ENCODE measurements at places on chromosomes 7 and 10.

- DNase-seq, result peak; percentile 90
Observed at GRCh38 chr7:100407285-100408180, 21.0 kb downstream of the ZCWPW1 start.

- no peak for DNase-seq
Observed at GRCh38 chr10:110002801-110003523, 4.8 kb upstream of the ADD3 start.

DNA sequence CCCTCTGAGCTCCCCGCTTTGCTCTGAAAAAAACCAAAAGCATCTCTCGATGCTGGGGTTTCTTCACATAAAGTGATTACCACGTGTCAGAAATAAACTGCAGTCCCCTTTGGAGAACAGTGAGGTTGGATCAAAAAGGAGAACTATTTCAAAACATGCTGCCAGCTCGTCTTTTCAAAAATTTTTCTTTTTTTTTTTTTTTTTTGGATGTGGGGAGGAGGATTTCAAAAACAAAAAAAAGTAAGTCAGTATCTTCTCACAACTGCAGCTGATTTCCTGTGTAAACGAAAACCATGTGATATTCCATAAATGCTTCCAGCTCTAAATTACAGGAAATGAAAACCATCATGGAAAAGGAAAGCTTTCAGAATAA is 155.0 kb upstream of the LYZL2 start:
- no peak for DNase-seq

- no peak for DNase-seq
Observed at GRCh38 chr10:116845823-116846222, 3.5 kb upstream of the ENO4 start.

- no peak for DNase-seq
Observed at GRCh38 chr7:40899151-40899550, 764.3 kb downstream of the SUGCT start.

DNA sequence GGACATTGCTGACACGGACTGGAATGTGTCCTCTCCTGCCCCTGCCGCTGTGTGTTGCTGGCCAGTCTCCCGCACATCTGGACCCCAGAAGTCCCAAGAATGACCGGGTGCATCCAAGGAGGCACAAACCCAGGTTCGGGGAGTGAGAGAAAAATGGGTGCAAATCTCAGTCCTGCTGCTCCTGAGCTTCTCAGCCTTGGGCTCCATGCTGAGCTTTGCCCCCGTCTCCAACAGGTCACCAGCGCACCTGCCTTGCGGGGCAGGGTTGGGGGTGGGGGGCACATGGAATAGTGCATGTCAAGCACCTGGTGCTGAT is 6.0 kb upstream of the NANOS1 start:
- DNase-seq, result no peak

- DNase-seq, result no peak
Observed at GRCh38 chr7:78169992-78170391, 371.4 kb downstream of the PHTF2 start.

GRCh38 chr10:30056767-30057355 is 2.5 kb downstream of the JCAD start:
- DNase-seq, result no peak

GRCh38 chr10:70175516-70175915 is 5.2 kb upstream of the SAR1A start:
- DNase-seq, result no peak

DNA sequence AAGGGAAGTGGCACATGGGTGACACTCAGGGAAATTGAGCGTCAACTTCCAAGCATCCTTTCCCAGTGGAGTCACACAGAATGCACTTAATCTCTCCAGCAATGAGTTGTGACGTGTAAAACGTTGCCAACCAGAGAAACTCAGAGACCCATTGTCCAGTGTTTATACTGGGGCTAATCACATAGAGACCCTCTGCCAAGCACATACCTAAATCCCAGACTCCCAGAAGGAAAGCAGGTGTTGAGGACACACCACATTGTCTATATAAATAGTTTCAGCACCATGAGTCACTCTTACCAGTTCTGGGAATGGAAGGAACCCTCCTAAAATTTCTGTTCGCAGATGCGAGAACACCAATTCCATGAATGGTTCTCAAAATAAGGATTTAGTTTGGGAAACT is 76.4 kb upstream of the BET1 start:
- no peak for DNase-seq

DNA sequence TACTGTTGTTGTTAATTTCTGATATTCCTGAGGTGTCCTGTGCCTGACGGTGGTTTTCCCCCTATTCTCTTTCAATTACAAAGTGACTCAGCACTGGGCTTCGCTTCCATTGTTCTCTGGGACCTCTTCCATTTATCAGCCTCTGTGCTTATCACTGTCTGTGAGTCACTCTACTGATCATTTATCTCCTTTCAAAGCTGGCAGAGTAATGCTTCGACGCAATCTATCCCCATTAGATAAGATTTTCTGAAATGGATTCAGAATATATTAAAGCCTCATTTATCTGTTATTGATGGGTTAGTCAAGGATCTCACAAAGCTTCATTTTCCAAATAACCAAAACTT is 679.2 kb downstream of the SDK1 start:
- DNase-seq, result no peak

GRCh38 chr10:102460836-102461186 is 9.5 kb upstream of the C10orf95 start:
- DNase-seq, result no peak

- DNase-seq, result no peak
Observed at GRCh38 chr7:19107356-19108146, 9.9 kb downstream of the TWIST1 start.

- peak; percentile 14 for DNase-seq
Observed at GRCh38 chr7:20777377-20778062, 9.2 kb downstream of the SP8 start.

GRCh38 chr7:22356010-22356691 is 803 bp downstream of the RAPGEF5 start:
- peak; percentile 13 for DNase-seq

- DNase-seq, result no peak
Observed at GRCh38 chr10:94097656-94098055, 103.9 kb downstream of the PLCE1 start.

GRCh38 chr7:127692200-127692599 is 40.2 kb downstream of the SND1 start:
- no peak for DNase-seq

- DNase-seq, result no peak
Observed at GRCh38 chr10:105280895-105281294, 639.8 kb downstream of the SORCS3 start.

- no peak for DNase-seq
Observed at GRCh38 chr10:104128214-104128613, 6.2 kb downstream of the SFR1 start.

- DNase-seq, result no peak
Observed at GRCh38 chr10:24324651-24325050, 115.7 kb downstream of the KIAA1217 start.

DNA sequence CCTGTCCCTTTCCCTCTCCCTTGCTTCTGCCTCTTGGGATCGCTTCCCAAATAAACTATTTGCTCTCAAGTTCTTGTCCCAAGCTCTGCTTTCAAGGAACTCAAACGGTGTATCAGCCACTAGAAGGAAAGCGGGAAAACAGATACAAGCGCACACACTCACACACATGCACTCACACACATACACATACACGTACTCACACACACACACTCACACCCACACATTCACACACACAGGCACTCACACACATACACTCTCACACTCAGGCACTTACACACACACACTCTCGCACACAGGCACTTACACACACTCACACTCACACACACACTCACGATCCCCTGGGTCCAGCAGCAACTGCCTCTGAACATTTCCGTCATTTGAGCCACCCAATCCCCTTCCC is 121.9 kb downstream of the RAB11FIP2 start:
- DNase-seq, result no peak

DNA sequence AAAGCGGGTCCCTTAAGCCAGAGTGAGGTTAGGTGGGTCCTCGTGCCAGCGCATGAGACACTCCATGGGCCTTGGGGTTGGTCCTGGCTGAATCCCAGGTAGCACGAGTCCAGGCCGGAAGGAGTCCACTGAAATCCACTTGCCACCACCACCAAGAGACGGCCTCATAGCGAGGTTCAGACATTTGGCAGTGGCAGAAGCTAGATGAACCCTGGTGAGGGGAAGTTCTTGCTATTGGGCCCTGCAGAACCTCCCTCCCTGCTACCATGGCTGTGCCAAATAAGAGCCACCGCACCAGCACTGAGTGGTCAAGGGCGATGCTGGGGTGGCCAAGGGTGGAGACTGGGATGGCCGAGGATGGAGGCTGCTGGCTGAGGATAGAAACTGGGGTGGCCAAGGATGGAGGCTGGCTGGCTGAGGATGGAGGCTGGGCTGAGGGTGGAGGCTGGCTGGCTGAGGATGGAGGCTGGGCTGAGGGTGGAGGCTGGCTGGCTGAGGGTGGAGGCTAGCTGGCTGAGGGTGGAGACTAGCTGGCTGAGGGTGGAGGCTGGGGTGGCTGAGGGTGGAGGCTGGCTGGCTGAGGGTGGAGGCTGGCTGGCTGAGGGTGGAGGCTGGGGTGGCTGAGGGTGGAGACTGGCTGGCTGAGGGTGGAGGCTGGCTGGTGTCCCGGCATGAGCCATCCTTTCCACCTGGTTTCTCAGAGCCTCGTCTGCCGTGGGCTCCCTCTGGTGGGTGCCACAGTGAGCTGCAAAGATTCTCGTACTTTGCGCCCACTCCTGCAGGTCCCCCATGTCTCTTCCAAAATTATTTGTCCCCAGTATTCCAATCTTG is 88.2 kb downstream of the ELFN1 start:
- DNase-seq, result peak; percentile 87

GRCh38 chr10:33395201-33395600 is 60.7 kb upstream of the NRP1 start:
- no peak for DNase-seq

DNA sequence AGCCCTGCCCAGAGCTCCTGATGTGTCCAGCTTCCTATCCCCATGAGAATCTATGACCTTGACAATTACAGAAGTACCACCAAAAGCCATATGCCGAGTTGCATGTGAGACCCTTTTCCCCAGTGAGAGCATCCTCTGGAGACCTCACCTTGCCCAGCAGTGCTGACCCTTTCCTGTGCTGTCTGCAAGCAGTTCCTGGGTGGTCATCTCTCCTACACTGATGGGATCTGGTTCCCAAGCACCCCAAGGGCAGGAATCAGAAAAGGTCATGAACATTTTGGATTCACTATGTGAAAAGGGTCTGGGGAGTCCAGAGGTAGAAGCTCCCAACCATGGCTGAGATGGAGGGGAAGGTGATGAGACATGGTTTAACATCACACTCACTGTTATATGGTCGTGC is 18.2 kb downstream of the SFTPD start:
- DNase-seq, result no peak

DNA sequence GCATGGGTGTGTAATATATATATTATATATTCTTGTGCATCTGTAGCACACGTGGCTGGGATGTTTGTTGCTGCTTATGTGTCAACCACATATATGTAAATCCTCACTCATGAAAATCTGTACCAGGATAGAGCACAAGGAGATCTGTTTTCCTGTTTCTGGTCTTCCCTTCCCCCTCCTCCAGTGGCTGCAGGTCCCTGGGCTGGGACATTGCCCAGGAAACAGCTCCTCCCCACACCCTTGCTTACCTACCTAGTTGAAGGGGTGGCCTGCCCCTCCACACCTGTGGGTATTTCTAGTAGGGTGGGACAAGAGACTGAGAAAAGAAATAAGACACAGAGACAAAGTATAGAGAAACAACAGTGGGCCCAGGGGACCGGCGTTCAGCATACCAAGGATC is 2.2 kb downstream of the SFXN3 start:
- no peak for DNase-seq

- peak; percentile 65 for DNase-seq
Observed at GRCh38 chr10:35331894-35332640, 4.2 kb upstream of the CCNY start.

- DNase-seq, result no peak
Observed at GRCh38 chr10:128957221-128957620, 509.8 kb upstream of the MGMT start.

- DNase-seq, result no peak
Observed at GRCh38 chr7:44391746-44392617, 66.6 kb upstream of the CAMK2B start.

- DNase-seq, result no peak
Observed at GRCh38 chr7:151246102-151246850, 2.2 kb downstream of the SMARCD3 start.

- DNase-seq, result no peak
Observed at GRCh38 chr10:114427124-114427852, 23.0 kb upstream of the AFAP1L2 start.

DNA sequence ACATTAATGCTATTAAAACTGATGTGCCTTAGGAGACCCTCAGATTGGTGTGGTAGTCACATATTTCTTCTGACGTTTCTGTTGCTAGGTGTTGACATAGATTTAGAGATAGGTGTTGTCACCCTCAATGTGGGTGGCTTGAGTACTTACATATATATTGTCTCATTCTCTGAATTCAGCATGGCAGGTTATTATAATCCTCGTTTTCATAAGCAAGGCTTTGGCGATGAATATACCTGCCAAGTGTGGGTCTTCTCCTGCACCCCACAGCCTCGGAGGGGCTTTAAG is 7.0 kb downstream of the FBH1 start:
- no peak for DNase-seq

GRCh38 chr7:16028636-16029035 is 342.2 kb upstream of the MEOX2 start:
- no peak for DNase-seq

GRCh38 chr10:1853801-1854200 is 116.5 kb upstream of the ADARB2 start:
- DNase-seq, result no peak

GRCh38 chr7:15561835-15562234 is at the start of gene AGMO:
Gene AGMO (minus strand): TSS chr7:15562015.
- DNase-seq, result no peak

- peak; percentile 65 for DNase-seq
Observed at GRCh38 chr10:43846187-43846680, 197.6 kb upstream of the ZNF32 start.
